ENCODE measurements at places on chromosomes 13 and 19.

GRCh38 chr13:21749410-21749809, 78.5 kb downstream of the FGF9 start:
- no peak for DNase-seq

DNA sequence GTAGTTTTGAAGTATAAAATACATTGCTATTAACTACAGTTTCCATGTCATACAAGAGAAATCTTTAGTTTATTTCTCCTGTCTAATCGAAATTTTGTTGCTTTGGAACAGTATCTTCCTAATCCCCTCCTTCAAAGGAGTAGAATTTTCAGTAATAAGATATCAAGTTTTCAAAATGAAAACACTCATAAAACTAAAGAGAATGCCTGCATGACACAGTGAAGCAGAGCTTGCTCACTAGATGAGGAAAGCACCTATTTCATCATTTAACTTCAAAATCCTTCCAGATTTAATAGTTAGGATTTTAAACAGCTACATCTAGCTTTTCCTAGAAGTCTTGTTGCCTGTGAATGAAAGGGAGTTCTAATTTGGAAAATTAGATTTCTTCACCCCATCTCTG, 80.8 kb downstream of the TNFSF11 start:
- DNase-seq, result no peak

DNA sequence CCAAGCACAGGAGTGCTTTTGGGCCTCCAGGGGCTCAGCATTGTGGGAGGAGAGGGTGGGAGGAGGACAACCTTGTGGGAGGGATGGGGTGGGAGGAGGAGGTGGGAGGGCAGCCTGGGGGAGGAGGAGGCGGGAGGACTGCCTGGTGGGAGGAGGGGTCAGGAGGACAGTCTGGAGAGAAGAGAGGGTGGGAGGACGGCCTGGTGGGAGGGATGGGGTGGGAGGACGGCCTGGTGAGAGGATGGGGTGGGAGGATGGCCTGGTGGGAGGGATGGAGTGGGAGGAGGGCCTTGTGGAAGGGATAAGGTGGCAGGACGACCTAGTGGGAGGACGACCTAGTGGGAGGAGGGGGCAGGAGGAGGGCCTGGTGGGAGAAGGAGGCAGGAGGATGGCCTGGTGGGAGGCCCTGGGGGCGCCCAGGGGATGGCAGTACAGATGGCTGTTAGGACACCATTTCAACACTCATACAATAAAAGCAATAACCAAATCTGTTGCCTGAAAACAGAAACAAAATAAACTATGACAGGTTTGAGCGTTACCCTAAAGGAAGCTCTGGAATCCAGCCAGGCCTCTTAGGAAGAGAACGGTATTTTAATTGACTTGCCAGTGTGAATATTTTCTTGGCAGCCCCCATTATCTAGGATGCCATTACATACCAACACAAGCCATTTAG, 63.7 kb downstream of the CRYL1 start:
- DNase-seq, result no peak

- no peak for DNase-seq
These were observed 41.7 kb downstream of the TNFSF11 start for GRCh38 chr13:42615691-42616090.

DNA sequence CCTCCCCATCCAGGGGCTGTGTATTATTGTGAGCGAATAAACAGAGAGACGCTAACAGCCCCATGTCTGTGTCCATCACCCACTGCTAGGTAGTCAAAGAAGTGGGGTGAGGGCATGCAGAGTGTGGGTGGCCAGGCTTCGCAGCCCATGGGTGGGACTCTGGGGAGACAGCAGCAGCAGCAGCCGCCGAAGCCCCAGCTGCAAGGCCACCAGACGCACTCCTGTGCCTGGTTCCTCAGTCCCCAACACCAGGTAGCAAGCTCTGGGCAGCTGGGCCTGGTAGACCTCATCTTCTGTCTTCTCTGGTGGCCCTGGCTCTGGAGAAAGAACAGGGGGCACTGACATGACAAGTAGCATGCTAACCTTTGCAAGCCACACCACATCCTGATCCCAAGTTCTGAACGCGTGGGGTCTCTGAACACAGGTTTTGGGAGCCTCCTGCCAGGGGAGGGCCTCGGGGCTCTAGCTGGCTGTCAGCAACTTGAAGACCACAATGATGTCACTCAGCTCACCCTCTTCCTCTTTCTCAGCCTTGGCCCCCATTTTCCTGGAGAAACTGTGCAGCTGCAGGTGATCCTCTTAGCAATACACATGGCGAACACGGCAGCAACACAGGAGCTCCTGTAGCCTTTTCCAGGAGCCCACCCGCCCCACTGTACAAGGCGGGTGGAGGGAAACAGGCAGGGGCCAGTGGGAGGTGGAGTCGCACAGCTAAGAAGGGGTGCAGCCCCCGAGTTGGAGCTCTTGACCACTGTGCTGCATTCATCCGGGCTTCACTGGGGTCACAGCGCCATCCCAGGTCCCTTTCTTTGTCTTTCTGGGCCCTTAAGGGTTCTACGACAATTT, 5.8 kb downstream of the FUZ start:
- DNase-seq, result no peak
